ENCODE measurements at places on chromosomes 7 and 10. TPM values are rescaled to one million over a fixed set of nuclear protein-coding genes. Genes with fewer than 3 reads are reported as not detected.

TET1 gene
- polyA plus RNA-seq = 3.2 TPM

SPDYE18 gene
- 0.61 TPM for polyA plus RNA-seq

CUZD1 gene
- polyA plus RNA-seq = 0.52 TPM

GIMAP1 gene
- 0.13 TPM for polyA plus RNA-seq

MYH16 gene
- not detected for polyA plus RNA-seq

ZCWPW1 gene
- 3.3 TPM for polyA plus RNA-seq

CALML5 gene
- not detected for polyA plus RNA-seq

SHTN1 gene
- polyA plus RNA-seq = 17.9 TPM
